ENCODE measurements at places on chromosomes 3 and 15. TPM values are rescaled to one million over a fixed set of nuclear protein-coding genes. Genes with fewer than 3 reads are reported as not detected.

Gene ZNF35
- polyA plus RNA-seq: 11.5 TPM

Gene SLC12A1
- polyA plus RNA-seq: 418 TPM

Gene GRAMD1C
- 19.7 TPM for polyA plus RNA-seq

Gene ISLR2
- polyA plus RNA-seq: 0.67 TPM

Gene ROBO2
- 103 TPM for polyA plus RNA-seq

Gene ZNF660
- 11.1 TPM for polyA plus RNA-seq

Gene CLDN1
- polyA plus RNA-seq: 65.5 TPM

GRCh38 chr3:189458528-189458927 is 172.7 kb upstream of the TP63 start:
- DNase-seq: peak; percentile 12

- no peak for DNase-seq
Observed at GRCh38 chr15:51470512-51470911, 129.1 kb downstream of the GLDN start.

GRCh38 chr15:58770519-58770856 is 614 bp upstream of the MINDY2 start:
- DNase-seq: no peak

GRCh38 chr3:46892285-46893145 is 15.0 kb downstream of the PTH1R start:
- DNase-seq: no peak

GRCh38 chr3:27655547-27655946 is 66.6 kb downstream of the EOMES start:
- DNase-seq: no peak

GRCh38 chr15:51853998-51854397 is 24.5 kb downstream of the TMOD3 start:
- DNase-seq: no peak

DNA sequence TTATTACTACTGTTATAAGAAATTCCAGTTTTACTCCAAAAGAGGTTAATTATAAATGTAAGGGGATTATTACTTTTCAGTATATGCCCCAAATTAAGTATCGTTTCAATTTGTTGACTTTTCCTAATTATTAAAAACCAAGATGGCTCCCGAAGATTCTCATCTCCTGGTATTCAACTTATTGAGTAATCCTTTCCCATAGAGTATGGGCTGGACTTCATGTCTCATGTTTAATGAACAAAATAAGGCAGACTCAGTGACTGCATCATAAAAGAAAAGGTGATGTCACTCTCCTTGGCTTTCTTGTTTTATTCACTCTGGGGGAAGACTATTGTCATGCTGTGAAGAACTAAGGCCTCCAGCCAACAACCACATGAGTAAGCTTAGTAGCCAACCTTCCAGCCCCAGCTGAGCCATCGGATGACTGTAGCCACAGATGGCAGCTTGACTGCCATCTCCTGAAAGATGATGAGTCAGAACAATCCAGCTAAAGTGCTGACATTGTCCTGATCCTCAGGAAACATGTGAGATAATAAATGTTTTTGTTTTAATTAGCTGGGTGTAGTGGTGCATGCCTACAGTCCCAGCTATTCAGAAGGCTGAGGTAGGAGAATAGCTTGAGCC is 17.3 kb downstream of the IGF2BP2 start:
- no peak for DNase-seq

- no peak for DNase-seq
Observed at GRCh38 chr15:36877796-36878683, 222.3 kb downstream of the MEIS2 start.

GRCh38 chr15:100762913-100763834 is 116.5 kb upstream of the ALDH1A3 start:
- DNase-seq: no peak

DNA sequence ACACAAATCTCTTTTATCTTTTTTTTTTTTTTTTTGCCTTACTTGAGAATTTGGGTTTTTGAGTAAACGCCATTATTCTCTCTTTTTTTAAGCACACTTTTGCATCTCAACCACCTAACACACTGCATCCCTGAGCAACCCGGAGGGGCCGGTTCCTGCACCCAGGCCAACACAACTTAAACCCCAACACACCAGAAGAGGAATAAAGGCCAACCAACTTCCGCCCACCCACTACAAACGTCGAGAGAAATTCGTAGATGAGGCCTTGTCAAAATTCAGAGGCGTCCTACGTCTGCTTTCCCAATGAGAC is 389 bp upstream of the CCNB2 start:
- no peak for DNase-seq

DNA sequence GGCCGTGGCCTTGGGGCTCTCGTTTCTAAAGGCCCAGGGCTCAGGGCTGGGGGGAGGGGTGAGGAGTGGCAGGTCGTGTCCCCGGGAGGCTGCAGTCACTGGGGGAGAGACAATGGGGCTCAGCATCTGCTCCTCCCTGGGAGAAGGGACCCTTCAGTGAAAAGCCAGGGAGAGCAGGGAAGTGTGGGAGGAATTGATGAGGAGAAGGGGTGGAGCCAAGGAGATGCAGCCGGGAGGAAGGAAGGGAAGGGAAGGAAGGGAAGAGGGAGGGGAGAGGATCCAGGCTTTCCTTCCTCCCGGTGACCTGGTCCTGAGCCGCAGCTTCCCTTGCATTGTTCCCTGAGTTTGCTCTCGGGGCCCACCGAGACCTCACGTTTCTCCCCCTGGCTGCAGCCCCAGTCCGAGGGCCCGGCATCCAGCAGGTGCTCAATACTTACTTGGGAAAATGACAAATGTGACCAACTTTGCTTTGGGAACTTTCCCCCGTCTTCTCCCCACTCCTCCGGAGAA is 1.4 kb upstream of the ZNF710 start:
- DNase-seq: no peak
